Activated CD8-positive, alpha-beta memory T cell treated with anti-CD3 and anti-CD28 coated beads for 4 hours (primary cell): ENCODE measurements at places on chromosomes 3 and 15.

DNA sequence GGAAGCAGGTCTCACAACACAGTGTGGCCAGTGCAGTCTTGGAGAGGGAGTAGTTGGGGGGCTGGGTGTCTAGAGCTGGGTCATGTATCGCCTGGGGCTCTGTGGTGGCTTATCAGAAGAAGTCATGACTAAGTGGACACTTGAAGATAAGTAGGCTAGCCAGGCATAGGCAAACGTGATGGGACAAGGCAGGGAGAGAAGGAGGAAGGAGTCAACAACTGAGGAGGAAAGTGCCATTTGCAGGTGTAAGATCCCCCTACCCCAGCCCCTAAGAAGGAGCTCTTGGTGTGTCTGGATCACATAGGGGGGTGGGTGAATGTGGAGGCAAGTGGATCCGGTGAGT lies 352.3 kb downstream of the LRTM1 start:
- DNase-seq: no peak

GRCh38 chr3:196621611-196622010 lies 17.9 kb upstream of the NRROS start:
- DNase-seq: no peak

DNA sequence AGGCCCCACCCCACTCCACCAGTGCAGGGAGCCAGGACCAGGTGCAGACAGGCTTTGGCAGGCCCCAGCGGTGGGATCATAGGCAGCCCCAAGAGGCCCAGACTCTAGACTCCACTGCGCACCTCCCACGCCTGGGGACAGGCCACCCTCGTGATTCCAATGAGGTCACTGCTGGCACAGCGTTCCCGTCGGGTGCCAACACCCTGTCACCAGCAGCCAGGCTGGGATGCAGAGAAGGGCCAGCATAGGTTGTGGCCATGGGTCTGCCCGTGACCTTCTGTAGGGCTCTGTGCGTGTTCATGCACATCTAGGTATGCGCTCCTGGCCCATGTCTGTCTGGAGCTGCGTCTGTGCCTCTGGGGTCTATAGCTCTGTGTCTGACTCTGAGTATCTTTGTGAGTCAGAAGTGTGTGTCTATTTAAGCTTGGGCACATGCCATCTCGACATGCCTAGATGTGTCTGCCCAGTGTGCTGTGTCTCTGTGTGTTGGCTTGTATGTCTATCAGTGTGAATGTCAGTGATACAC lies 13.0 kb downstream of the VIPR1 start:
- DNase-seq: no peak

- DNase-seq: no peak
Measured at GRCh38 chr3:182246870-182247269, 535.1 kb downstream of the SOX2 start.
